ENCODE measurements at places on chromosomes 6 and 20.

GRCh38 chr6:113595911-113596376 is 261.2 kb upstream of the MARCKS start:
- H3K4me3 ChIP-seq = no peak overlapping the region
- H3K27ac ChIP-seq = peak overlapping the region; percentile 42
- H3K27me3 ChIP-seq = no peaks in the 10 kb centered on the region
- no peaks in the 10 kb centered on the region for H3K36me3 ChIP-seq
- H3K4me1 ChIP-seq = peaks cover 14% of the 10 kb centered on the region
- peak; percentile 57 for DNase-seq

GRCh38 chr6:89008001-89008814 is 44.8 kb upstream of the RNGTT start:
- no peaks in the 10 kb centered on the region for H3K27me3 ChIP-seq
- no peak overlapping the region for H3K27ac ChIP-seq
- H3K4me3 ChIP-seq = no peak overlapping the region
- H3K36me3 ChIP-seq = no peaks in the 10 kb centered on the region
- H3K4me1 ChIP-seq = no peaks in the 10 kb centered on the region
- DNase-seq = no peak

DNA sequence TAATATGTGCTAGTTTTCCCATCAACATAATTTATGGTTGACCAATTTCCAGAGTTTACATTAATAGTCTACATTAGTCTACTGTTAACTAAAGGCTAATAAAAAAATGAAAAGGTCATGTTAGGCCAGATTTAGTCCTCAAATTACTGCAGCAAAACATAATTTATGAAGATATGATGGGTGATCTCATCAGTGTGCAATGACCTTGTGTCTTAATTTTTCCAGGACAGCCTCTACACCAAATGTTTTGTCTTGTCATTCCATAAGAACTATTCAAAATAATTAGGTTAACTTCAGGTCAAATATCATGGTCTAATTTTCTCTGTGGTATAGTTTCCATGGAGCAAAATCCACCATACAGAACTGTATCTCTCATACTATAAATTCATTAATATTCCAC is 234.2 kb downstream of the COL12A1 start:
- H3K27ac ChIP-seq = no peak overlapping the region
- no peak overlapping the region for H3K4me3 ChIP-seq
- peaks cover 5% of the 10 kb centered on the region for H3K4me1 ChIP-seq

DNA sequence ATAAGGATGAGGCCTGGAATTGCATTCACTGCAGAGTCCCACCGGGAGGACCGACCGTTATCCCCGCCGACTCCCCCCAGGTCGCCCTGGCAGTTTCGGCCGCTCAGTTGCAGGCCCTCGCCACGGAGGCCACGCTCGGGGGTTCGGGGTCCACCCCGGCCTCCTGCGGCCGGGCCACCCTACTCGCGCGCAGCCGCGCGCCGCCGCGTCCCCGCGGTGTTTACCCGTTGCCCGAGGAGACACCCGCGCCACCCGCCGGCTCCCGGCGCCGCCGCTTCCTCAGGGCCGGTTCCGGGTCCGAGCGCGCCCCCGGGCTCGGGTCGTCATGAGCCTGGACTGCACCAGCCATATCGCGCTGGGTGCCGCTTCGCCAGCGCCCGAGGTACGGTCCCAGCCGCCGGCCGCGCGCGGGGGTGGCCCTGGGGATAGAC is at the start of gene CCDC170:
Gene CCDC170 (plus strand): TSS at position 214 of the 431 bp plus-strand sequence. CDS start 112 bp downstream, at position 326.
- H3K36me3 ChIP-seq = no peaks in the 10 kb centered on the region
- peak within 1 kb of the TSS; percentile 17 for H3K27ac ChIP-seq
- H3K27me3 ChIP-seq = no peaks in the 10 kb centered on the region

DNA sequence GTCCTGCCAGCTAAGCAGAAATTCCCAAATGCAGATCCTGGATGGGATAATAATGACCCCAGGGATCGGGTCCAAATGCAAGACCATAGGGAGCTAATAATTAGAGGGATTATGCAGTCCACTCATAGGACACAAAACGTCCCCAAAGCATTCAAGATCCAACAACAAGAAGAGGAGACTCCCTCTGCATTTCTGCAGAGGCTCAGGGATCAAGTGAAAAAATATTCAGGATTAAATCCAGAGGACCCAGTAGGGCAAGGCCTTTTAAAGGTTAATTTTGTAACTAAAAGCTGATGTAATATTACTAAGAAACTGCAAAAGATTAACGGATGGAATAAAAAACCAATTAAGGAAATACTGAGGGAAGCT is 22.2 kb downstream of the HLA-A start:
- H3K27ac ChIP-seq = peak overlapping the region; percentile 79
- H3K36me3 ChIP-seq = no peaks in the 10 kb centered on the region
- no peak for DNase-seq
- H3K4me3 ChIP-seq = peak overlapping the region; percentile 69
- peaks cover 33% of the 10 kb centered on the region for H3K4me1 ChIP-seq
- H3K27me3 ChIP-seq = no peaks in the 10 kb centered on the region

DNA sequence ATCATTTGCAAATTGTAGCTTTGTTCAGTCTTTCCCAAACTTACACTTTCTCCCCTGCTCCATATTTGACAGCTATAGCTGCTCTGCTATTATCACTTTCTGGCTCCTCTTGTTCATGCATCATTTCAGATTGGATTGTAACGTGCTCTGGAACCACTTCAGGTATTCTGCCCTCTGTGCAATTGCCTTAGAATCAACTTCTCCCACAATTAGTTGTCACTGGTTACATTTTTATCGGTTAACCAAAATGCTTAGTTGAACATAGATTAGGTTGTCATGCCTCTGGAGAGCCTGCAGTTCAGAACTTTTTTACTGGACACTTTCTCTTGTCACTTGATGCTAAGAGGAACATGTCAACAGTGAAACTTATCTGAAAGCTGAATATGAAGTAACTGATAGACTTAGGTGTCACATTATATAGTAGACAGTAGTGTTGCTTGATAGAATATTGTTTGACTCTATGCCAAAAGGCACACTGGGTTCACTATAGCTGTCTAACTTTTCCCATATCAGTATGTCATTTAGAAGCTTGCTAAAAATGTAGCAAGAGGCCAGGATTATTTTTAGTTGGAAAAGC is 127.7 kb upstream of the PTPRK start:
- H3K27ac ChIP-seq = no peak overlapping the region
- no peaks in the 10 kb centered on the region for H3K36me3 ChIP-seq
- no peaks in the 10 kb centered on the region for H3K27me3 ChIP-seq
- no peak for DNase-seq
- H3K4me1 ChIP-seq = no peaks in the 10 kb centered on the region

DNA sequence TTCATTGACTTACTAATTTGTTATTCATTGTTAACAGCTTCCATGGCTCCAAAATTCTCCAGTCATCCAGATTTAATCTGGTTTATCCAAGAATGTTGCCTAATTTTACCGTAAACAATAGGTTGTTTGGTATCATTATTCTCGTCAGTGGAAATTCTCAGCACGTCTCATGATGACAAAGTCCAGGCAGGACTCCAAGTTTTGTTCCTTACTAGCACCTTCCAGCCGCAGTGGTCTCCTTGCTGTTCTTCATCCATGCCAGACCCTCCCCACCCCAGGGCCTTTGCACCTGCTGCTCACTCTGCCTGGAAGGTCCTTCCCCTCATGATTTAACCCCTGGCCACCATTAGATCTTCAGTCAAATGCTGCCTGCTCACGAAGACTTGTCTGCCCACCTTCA is 48.1 kb upstream of the NAA20 start:
- H3K27ac ChIP-seq = no peak overlapping the region
- peaks cover 22% of the 10 kb centered on the region for H3K4me1 ChIP-seq
- no peak for DNase-seq
- no peak overlapping the region for H3K4me3 ChIP-seq
- no peaks in the 10 kb centered on the region for H3K27me3 ChIP-seq

- peaks cover 8% of the 10 kb centered on the region for H3K4me1 ChIP-seq
- H3K36me3 ChIP-seq = peaks cover 24% of the 10 kb centered on the region
- DNase-seq = peak; percentile 46
- H3K27ac ChIP-seq = no peak overlapping the region
- H3K4me3 ChIP-seq = no peak overlapping the region
- no peaks in the 10 kb centered on the region for H3K27me3 ChIP-seq
Observed at GRCh38 chr20:50129662-50130355, 16.9 kb upstream of the UBE2V1 start.

GRCh38 chr20:44955270-44955669 is 4.9 kb downstream of the TOMM34 start:
- H3K27me3 ChIP-seq = no peaks in the 10 kb centered on the region
- no peak overlapping the region for H3K4me3 ChIP-seq
- no peak for DNase-seq
- H3K27ac ChIP-seq = no peak overlapping the region
- H3K36me3 ChIP-seq = peaks cover 35% of the 10 kb centered on the region
- peaks cover 10% of the 10 kb centered on the region for H3K4me1 ChIP-seq

- no peaks in the 10 kb centered on the region for H3K27me3 ChIP-seq
- no peak overlapping the region for H3K27ac ChIP-seq
- no peaks in the 10 kb centered on the region for H3K4me1 ChIP-seq
- H3K4me3 ChIP-seq = no peak overlapping the region
- H3K36me3 ChIP-seq = no peaks in the 10 kb centered on the region
Observed at GRCh38 chr6:135801755-135802465, 49.6 kb upstream of the PDE7B start.

GRCh38 chr6:26532699-26533531 is 5.3 kb upstream of the HMGN4 start:
- peak; percentile 84 for DNase-seq
- no peaks in the 10 kb centered on the region for H3K36me3 ChIP-seq

DNA sequence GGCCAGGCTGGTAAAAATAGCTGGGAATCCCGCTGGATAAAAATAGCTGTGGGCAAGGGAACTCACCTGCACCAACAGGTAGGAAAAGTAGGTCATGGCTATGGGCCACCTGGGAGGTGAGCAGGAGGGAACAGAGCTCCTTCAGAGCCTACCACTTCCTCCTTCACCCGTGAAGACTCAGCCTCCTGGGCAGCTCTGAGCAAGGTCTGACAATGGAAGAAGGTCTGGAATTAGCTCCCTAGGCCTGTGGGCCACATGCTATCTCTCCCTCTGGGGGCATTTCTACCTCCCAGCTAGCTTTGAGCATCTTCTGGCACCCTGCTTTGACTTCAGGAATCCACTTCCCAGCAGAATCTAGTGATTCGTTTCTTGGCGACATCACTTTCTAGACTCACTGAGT is 153.9 kb downstream of the MRPL14 start:
- no peak overlapping the region for H3K4me3 ChIP-seq
- peak overlapping the region; percentile 84 for H3K27ac ChIP-seq
- DNase-seq = peak; percentile 38
- H3K4me1 ChIP-seq = peaks cover 43% of the 10 kb centered on the region
- no peaks in the 10 kb centered on the region for H3K36me3 ChIP-seq

DNA sequence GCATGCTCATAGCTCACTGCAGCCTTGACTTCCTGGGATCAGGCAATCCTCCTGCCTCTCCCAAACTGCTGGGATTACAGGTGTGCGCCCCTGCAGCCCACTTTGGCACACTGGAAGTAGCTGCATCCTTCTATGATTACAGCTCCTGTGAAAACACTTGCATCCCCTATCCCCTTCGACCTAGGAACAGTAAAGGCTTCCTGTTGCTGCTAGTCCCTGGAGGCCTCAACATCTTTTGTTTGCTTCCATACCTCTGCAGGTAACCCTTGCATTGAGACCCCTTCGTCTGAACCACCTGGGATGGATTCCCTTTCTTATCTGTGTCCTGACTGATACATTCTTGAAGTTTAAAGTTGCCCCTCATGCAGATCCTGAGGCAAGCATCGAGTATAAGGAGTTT is 152.4 kb downstream of the PAK5 start:
- DNase-seq = no peak
- no peak overlapping the region for H3K4me3 ChIP-seq
- no peaks in the 10 kb centered on the region for H3K27me3 ChIP-seq
- no peak overlapping the region for H3K27ac ChIP-seq

GRCh38 chr6:63347599-63347998 is 27.8 kb upstream of the LGSN start:
- no peaks in the 10 kb centered on the region for H3K27me3 ChIP-seq
- H3K4me1 ChIP-seq = peaks cover 16% of the 10 kb centered on the region
- peak; percentile 94 for DNase-seq
- no peak overlapping the region for H3K4me3 ChIP-seq
- no peaks in the 10 kb centered on the region for H3K36me3 ChIP-seq
- peak overlapping the region; percentile 44 for H3K27ac ChIP-seq

GRCh38 chr6:64817525-64817924 is 889.5 kb downstream of the EYS start:
- no peak for DNase-seq
- no peaks in the 10 kb centered on the region for H3K36me3 ChIP-seq

DNA sequence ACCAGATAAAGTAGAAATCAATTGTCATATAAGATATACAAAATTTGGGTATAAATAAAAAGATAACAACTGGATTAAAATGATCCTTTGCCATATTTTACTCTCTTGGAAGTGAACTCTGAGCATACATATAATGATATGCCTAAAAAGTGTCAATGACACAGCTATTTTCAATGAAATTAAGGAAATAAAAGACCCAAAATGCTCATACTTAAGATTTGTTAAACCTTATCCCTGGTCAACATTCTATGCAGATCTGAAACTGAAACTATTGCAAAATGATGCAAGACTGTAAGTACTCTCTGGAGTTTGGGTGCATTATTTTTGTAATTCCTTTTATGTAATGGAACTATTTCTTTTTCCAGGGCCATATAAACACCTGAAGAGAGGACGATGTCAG is 119.0 kb upstream of the SGK1 start:
- H3K36me3 ChIP-seq = no peaks in the 10 kb centered on the region
- H3K27ac ChIP-seq = peak overlapping the region; percentile 95

DNA sequence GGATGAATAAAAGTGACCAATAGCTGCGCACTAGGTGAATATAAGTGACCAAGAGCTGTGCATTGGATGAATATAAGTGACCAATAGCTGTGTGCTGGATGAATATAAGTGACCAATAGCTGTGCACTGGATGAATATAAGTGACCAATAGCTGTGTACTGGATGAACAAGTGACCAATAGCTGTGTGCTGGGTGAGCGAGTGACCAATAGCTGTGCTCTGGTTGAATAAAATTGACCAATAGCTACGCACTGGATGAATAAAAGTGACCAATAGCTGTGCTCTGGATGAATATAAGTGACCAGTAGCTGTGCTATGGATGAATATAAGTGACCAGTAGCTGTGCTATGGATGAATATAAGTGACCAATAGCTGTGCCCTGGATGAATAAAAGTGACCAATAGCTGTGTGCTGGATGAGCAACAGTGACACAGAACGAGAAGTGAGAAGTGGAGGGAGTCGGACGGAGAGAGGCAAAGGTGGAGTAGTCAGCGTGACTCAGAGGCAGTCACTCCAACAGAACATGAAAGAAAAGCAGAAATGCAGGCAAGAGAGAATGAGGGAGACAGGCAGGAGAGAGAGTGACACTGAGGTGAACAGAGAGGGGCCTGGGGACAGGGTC is 38.5 kb downstream of the RBM38 start:
- peak; percentile 74 for DNase-seq
- H3K27ac ChIP-seq = no peak overlapping the region
- H3K4me1 ChIP-seq = no peaks in the 10 kb centered on the region
- H3K27me3 ChIP-seq = peaks cover 2% of the 10 kb centered on the region
- no peaks in the 10 kb centered on the region for H3K36me3 ChIP-seq

DNA sequence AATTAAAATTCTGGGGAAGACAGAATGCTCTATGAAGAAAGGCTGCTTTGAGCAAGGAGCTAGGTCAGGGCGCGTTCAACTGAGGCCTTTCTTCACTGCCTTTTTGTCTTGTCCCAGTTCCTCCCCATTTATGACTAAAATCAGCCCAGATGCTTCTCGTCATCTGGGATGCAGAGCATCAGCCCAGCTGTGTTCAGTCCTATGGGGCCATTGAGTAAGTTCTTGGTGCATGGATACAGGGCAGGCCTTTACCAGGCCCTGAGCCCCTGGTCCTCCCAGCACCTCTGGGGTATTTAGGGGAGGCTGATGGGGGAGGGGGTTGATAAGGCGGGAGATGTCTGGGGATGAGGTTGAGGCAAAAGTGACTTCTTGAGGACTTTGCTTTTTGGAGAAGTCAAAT is 55.7 kb downstream of the PTPN1 start:
- no peaks in the 10 kb centered on the region for H3K27me3 ChIP-seq
- DNase-seq = no peak
- peaks cover 19% of the 10 kb centered on the region for H3K4me1 ChIP-seq
- no peak overlapping the region for H3K4me3 ChIP-seq
- no peak overlapping the region for H3K27ac ChIP-seq
